ENCODE measurements at places on chromosomes 3 and 15. TPM values are rescaled to one million over a fixed set of nuclear protein-coding genes. Genes with fewer than 3 reads are reported as not detected.

GRCh38 chr3:53129344-53129743, 891 bp downstream of the RFT1 start:
- H3K27me3 ChIP-seq: no peaks in the 10 kb centered on the region
- peaks cover 9% of the 10 kb centered on the region for H3K36me3 ChIP-seq
- H3K4me1 ChIP-seq: peaks cover 14% of the 10 kb centered on the region

Gene MED12L
- 0.32 TPM for total RNA-seq

- H3K4me3 ChIP-seq: no peak overlapping the region
- H3K4me1 ChIP-seq: peaks cover 5% of the 10 kb centered on the region
- H3K27me3 ChIP-seq: no peaks in the 10 kb centered on the region
- peak; percentile 35 for DNase-seq
Measured at GRCh38 chr3:151789853-151790463, 24.0 kb upstream of the AADAC start.

GRCh38 chr15:23566071-23566554, 639 bp downstream of the MKRN3 start:
- H3K4me1 ChIP-seq: no peaks in the 10 kb centered on the region
- no peak overlapping the region for H3K27ac ChIP-seq
- H3K36me3 ChIP-seq: no peaks in the 10 kb centered on the region
- peak overlapping the region; percentile 52 for H3K4me3 ChIP-seq
- no peak for DNase-seq

DNA sequence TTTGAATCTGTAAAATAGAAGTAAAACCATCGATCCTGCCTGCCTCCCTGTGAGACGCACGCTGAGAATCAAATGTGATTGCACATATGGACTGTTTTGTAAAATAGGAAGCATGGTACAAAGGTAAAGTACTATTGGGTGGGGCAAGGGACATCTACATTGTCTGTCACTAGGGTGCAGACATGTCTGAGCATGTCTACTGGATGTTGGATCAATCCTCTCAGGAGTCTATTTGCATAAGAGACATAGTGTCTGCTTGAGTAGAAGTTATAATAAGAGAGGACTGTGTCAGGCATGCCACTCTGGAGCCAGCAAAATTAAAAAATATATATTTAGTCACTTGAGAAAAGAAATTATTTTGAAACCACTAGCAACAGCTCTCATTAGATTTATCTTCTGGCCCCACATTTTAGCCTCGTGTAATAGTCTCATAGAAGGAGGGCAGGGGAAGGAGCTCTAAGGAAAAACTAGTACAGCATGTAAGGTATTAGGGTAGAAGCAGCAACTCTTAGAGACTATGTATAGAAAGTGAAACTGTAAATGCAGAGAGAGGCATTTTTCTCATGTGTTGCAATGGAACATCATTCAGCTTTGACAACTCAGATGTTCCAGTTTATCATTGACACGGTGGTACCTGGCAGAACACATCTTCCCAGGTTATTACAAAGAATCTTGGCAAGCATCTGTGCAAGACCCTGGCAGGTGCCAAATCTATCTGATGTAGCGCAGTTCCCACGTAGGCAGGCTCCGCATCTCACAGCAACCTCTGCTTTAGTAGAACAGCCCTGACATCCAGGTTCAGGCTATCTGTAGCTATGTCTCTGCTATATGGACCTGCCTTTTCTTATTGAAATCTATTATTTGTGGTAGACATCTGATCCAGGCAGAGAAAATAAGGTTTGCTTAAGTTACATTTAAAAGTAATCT, 85.2 kb upstream of the CHL1 start:
- H3K27ac ChIP-seq: no peak overlapping the region
- DNase-seq: no peak
- H3K4me3 ChIP-seq: no peak overlapping the region
- H3K36me3 ChIP-seq: no peaks in the 10 kb centered on the region
- no peaks in the 10 kb centered on the region for H3K27me3 ChIP-seq

Gene PP2D1
- total RNA-seq: not detected

DNA sequence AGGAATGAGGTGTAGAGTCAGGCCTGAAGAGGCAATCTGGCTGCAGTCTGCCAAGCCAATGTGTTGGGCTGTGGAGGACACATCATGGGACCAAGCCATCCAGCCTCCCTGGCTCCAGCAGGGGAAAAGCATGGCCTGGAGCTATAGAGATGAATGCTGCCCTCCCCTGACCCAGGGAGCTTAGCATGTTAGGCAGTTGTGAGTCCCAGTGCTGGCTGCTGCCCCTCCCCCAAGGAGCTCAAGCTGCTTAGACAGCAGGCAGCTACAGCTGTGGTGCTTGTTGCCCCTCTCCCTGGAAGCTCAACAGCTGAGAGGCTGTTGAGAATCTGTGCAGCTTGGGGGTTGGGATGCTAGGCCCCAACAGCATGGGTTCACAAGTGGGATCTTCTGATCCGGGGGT, 85.6 kb upstream of the DNAJC19 start:
- no peaks in the 10 kb centered on the region for H3K36me3 ChIP-seq
- no peak overlapping the region for H3K27ac ChIP-seq
- H3K4me3 ChIP-seq: no peak overlapping the region
- no peaks in the 10 kb centered on the region for H3K27me3 ChIP-seq

GRCh38 chr3:134600685-134601463, 49.9 kb downstream of the KY start:
- H3K27ac ChIP-seq: no peak overlapping the region
- no peaks in the 10 kb centered on the region for H3K4me1 ChIP-seq
- H3K27me3 ChIP-seq: no peaks in the 10 kb centered on the region
- no peaks in the 10 kb centered on the region for H3K36me3 ChIP-seq
- 0 out of 2 replicates have a peak overlapping the region, but pooled peaks have one; percentile 30 for H3K4me3 ChIP-seq

DNA sequence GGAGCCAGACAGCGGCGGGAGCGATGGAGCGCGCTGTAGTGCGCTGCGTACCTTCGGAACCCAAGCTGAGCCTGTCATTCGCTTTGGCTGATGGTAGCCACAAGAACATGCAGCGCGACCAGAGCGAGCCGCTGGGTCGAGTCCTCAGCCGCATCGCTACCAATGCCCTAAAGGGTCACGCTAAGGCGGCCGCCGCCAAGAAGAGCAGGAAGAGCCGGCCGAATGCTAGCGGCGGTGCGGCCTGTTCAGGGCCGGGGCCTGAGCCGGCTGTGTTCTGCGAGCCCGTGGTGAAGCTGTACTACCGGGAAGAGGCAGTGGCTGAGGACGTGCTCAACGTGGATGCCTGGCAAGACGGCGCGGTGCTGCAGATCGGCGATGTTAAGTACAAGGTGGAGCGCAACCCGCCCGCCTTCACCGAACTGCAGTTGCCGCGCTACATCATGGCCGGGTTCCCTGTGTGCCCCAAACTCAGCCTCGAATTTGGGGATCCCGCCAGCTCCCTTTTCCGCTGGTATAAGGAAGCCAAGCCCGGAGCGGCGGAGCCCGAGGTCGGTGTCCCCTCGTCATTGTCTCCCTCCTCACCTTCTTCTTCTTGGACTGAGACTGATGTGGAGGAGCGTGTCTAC, 498 bp downstream of the PDE12 start:
- peaks cover 31% of the 10 kb centered on the region for H3K4me1 ChIP-seq
- peak overlapping the region; percentile 87 for H3K27ac ChIP-seq
- no peaks in the 10 kb centered on the region for H3K27me3 ChIP-seq

Gene TMC3
- not detected for total RNA-seq

- no peak for DNase-seq
- H3K4me1 ChIP-seq: no peaks in the 10 kb centered on the region
- no peaks in the 10 kb centered on the region for H3K36me3 ChIP-seq
Measured at GRCh38 chr3:182046166-182046764, 334.5 kb downstream of the SOX2 start.

- no peak for DNase-seq
- no peaks in the 10 kb centered on the region for H3K4me1 ChIP-seq
- no peaks in the 10 kb centered on the region for H3K27me3 ChIP-seq
- no peaks in the 10 kb centered on the region for H3K36me3 ChIP-seq
- H3K4me3 ChIP-seq: no peak overlapping the region
Measured at GRCh38 chr3:151293127-151293526, 14.8 kb upstream of the P2RY14 start.

DNA sequence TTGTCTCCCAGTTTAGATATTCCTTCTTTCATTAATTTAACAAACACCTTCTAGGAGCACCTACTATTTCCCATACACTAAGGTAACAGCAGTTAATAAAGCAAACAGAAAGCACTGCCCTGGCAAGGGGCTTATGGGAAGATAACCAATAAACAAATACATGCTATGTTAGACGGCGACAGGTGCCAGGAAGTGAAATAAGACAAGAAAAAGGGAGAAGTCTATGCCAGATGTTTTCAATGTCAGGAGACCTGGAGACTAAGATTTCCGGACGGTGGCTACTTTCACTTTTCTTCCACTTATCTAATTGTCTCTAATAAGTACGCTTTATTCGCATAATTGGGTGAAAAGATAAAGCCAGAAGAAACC, 32.5 kb upstream of the ZNF445 start:
- no peaks in the 10 kb centered on the region for H3K27me3 ChIP-seq
- H3K4me3 ChIP-seq: peak overlapping the region; percentile 98
- peak; percentile 41 for DNase-seq
- peaks cover 6% of the 10 kb centered on the region for H3K4me1 ChIP-seq
- H3K36me3 ChIP-seq: 0 out of 2 replicates have a peak, but pooled peaks cover 6% of the 10 kb centered on the region

- no peak overlapping the region for H3K27ac ChIP-seq
- no peaks in the 10 kb centered on the region for H3K27me3 ChIP-seq
Measured at GRCh38 chr3:184126006-184126405, 9.2 kb upstream of the EIF2B5 start.

DNA sequence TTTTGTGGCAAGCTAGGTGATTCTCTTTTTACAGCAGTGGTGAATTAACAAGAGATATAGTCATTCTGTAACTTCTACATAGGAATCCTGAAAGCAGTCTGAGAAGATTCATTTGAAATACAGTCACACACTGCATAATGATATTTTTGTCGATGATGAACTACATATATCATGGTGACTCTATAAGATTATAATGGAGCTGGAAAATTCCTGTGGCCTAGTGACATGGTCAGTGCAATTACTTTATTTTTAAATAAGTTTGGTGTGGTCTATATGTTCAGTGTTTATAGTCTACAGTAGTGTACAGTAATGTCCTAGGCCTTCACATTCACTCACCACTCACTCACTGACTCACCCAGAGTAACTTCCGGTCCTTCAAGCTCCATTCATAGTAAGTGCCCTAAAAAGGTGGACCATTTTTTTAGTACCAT, 511.4 kb upstream of the MCTP2 start:
- no peaks in the 10 kb centered on the region for H3K36me3 ChIP-seq
- peaks cover 9% of the 10 kb centered on the region for H3K4me1 ChIP-seq
- peak; percentile 61 for DNase-seq
- H3K4me3 ChIP-seq: no peak overlapping the region
- H3K27me3 ChIP-seq: no peaks in the 10 kb centered on the region

DNA sequence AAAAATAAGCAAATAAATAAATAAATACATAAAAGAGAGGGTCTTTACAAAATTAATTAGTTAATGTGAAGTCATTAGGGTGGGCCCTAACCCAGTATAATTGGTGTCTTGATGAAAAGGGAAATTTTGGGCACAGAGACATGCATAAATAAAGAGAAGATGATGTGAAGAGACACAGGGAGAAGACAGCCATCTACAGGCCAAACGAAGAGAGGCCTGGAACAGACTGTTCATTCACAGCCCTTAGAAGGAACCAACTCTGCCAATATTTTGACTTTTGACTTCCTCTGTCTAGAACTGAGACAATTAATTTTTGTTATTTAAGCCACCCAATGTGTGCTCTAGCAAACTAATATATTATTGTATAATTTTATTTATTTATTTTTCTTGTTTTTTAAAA, 29.6 kb upstream of the SELENOK start:
- H3K27me3 ChIP-seq: peaks cover 13% of the 10 kb centered on the region
- no peaks in the 10 kb centered on the region for H3K4me1 ChIP-seq
- DNase-seq: peak; percentile 54
- no peak overlapping the region for H3K27ac ChIP-seq

DNA sequence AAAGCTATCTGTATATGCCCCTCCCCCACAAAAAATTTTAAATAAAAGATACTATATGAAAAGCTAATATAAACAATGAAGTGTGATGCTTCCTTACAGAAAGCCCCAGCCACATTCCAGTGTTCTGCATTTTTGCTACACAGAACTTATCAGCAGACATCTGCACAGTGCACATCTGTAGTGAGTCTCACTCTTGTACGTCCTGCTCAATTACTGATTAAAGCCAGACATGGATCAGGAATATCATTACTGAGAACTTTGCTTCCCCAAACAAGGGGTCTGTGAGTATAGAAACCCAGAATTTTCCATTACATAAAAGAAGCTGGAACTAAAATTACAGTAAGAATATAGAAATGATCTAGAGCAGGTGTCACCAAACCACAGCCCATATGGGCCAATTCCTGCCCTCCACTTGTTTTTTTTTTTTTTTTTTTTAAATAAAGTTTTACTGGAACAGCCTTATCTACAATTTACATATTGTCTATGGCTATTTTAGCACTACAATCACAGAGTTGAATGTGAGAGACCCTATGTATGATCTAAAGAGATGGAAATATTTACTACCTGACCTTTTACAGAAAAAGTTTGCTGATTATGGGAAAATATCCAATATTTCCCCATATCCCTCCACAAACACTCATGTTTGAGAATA, 45.7 kb downstream of the UBP1 start:
- H3K36me3 ChIP-seq: peaks cover 66% of the 10 kb centered on the region
- H3K27me3 ChIP-seq: no peaks in the 10 kb centered on the region
- no peak overlapping the region for H3K27ac ChIP-seq
- H3K4me3 ChIP-seq: no peak overlapping the region
- H3K4me1 ChIP-seq: peaks cover 30% of the 10 kb centered on the region

Measured in GM23248 (cell line).